ENCODE measurements at places on chromosomes 16 and 17. TPM values are rescaled to one million over a fixed set of nuclear protein-coding genes. Genes with fewer than 3 reads are reported as not detected.

ABCA8 gene
- total RNA-seq, result 0.35 TPM

- peak; percentile 69 for DNase-seq
Measured at GRCh38 chr17:82300707-82301270, 16.6 kb downstream of the CD7 start.

EXOC3L1 gene
- not detected for total RNA-seq

- peak; percentile 63 for DNase-seq
Measured at GRCh38 chr17:7579001-7579833, at the start of gene CD68. TSS of gene CD68 (plus strand) at chr17:7579638. CDS start at chr17:7579678, 40 bp downstream.

SPNS3 gene
- total RNA-seq, result 6.1 TPM

DNA sequence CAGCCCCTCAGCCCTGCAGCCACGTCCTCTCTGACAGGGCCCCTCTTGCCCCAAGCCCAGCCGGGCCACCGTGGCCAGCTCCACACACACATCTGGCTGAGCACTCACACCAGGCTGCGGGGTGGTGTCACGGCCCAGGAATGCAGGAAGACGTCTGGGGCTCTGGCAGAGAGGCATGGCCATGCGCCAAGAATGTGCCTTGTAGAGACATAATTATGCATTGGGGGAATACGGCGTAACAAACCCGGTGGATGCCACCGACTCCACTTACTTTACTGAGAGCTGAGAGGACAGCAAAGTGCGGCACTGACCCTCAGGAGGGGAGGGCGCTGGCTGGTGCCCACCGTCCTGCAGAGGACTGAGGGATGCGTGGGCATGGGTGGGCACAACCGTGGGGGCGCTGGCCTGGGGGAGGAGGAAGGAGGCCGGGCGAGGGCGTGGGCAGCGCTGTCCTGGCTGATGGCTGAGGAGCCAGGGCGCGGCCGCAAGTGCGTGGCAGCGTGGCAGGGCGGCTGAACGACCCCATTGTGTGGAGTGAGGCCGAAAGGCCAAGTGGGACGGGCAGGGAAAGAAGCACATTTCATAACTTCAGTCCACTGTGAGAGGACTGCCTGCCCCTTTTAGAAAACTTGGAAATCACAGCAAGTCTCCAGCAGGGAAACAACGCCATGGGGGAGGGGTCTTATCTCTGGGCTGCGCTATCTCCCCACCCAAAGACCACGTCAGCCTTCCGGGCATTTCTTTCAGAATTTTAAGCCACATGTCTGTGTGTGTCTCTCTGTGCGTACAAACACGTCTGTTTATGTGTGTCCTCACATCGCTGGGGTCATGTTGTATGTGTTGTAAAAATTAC, 30.6 kb downstream of the METRNL start:
- DNase-seq, result no peak

TEX19 gene
- 0.25 TPM for total RNA-seq

- DNase-seq, result peak; percentile 54
Measured at GRCh38 chr17:76710863-76711611, at the start of gene MXRA7. TSS of gene MXRA7 (minus strand) at chr17:76710965. CDS start at chr17:76710946, 19 bp downstream.

SLC5A10 gene
- not detected for total RNA-seq
